ENCODE measurements at places on chromosomes 3 and 15.

- DNase-seq: no peak
Measured at GRCh38 chr3:49255718-49256511, 21.1 kb downstream of the C3orf62 start.

DNA sequence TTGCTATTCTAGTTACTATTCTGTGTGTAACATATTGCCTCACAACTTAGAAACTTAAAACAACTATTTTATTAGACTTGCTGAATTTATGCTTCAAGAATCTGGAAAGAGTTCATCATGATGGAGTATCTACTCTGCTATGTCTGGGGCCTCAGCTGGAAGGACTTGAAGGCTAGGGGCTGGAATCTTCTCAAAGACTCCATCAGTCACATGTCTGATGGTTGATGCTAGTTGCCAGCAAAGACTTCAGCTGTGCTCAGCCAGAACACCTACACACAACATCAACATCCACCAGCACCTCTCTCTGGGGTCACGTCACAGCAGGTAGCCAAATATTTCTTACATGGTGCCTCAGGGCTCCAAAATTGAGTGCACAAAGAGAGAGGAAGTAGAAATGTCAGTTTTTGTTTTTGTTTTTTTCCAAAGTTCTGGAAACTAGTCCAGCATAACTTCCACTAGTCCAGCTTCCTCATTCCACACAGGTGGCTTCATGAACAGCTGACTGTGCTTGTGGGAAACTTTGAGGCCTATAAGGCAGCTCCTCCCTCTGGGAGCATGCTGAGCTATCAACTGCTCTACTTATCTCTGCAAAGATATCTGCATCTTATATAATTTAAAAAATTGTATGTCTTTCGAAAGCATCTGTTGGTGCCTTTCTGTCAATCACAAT, 325.4 kb upstream of the AGTR1 start:
- DNase-seq: no peak

DNA sequence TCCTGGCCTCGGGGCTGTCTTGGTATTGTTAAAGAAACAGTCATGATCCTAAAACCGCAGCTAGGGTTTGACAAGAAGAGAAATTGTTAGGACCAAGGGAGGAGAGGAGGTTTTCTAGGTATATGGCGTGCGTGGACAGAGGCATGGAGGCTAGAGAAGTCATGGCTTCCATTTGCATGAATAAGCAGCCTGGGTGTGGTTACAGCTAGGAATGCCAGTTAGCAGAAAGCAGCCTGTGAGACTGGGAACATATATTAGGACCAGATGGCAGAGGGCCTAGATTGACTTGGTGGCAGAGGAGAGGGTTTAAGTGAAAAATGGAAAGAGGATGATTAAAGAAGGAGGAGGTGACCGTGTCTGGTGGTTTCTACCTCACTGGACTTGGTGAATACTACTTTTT, 573.6 kb upstream of the ARRDC4 start:
- no peak for DNase-seq

DNA sequence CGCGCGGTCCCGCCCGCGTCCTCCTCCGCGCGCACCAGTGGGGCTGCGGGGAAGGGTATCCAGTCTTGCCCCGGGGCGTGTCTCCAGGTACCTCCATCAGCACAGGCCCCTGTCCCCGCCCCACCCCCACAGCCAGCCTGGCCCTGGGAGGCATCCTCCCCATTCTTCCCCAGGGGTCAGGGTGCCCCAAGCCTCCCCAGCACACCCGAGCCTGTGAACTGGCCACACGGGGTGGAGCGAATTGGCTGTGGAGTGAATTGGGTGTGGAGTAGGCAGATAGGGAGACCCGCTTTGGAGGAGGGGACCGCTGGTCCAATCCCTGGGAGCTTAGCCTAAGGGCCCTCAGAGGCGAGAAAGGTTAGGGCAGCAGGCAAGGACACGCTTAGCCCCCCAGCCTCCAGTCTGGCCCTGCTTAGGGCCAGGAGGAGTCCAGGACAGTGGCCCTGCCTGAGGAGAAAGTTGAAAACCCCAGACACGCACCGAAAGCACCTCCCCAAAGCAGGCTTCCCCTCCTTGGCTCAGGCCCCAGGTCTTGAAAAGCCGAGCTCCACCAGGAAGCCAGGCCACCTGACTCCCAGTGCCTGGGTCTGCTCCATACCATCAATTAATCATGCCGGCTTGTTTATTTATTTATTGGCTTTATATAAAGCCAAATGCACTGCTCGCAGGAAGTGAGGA, 107.7 kb upstream of the SLC6A11 start:
- DNase-seq: no peak

DNA sequence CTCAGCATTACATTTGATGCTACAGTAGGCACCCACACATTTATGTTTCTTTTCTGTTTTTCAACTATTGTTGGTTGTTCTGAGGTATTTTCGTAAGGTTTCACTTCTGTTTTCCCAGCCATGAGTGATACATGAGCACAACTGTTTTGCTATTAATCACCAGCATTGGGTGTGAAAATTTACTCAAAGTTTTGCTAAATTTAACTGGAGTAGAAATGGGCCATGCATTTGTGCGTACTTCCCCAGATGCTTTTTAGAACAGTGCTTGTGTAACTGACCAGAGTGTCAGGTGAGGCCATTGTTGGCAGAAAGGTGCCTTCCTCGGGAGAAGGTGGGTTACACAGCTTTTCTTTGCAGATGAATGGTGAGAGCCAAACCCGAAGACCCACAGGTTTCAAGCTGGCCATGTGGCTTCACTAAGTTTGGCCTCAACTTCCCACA, 70.4 kb downstream of the ST6GAL1 start:
- peak; percentile 28 for DNase-seq

DNA sequence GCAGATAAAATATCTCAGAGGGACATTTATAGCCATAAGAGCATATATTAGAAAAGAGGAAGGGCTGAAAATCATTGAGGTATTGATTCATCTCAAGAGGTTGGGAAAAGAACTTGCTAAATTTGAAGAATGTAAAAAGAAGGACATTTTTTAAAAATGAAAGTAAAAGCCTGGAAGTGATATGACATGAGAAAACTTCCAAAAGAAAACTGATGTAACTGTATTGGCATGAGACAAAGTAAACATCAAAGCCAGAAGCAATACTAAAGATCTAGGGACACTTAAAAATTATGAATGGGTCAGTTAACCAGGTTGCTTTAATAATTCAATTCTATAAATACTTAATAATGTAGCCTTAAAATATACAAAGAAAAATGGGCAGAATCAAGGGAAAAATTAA, 31.9 kb downstream of the CEP63 start:
- no peak for DNase-seq

DNA sequence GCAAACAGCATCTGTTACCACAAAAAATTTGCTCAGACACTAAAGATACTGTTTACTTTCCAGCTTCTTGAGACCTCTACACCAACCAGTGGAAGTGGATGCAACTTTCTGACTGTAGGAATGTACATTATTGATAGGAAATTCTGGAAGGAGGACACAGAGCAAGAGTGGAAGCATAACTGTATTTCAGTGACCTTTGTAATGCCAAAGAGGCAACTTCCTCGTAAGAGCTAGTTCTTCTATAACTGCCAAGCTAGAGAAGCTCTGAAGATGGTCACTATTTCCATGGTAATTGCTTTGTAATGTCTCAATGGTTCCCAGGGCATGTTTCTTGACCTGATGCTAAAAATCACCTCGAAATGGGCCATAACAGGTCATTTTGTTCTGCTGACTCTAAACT, 96.3 kb upstream of the SLC2A2 start:
- DNase-seq: no peak

DNA sequence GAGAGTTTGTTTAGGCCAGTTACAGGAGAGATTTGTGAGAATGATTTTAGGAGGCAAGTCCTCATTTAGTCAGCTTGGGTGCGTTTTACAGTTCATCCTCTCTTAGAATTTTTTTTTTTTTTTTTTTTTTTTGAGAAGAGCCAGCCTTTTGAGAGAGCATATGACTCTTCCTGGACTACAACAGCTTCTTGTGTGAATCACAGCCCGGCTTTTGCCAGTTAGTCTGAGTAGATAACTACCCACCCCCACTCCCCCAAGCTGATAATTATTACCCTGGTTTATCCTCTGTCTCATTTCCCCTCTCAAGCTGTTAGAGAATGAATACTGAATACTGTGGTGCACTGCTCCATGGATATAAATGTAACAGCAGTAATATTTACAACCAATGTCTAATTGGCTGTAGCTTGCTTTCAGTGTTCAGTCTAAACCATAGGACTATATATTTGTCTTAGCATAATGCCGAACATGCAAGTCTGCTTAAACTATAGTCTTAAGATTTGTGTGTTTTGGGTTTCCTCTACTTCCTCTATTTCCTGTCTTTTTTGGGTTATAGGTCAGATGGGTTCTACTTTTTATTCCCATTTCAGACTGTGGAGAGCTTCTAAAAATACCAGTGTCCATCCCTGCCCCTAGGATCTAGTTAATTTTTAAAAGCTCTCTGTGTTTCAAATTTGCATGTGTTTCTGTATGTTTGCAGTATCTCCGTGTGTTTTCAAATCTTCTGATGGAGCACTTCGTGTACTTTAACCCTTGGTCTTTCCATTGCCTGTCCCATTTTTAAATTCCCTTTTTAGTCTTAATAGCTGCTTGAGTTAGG, 8.0 kb downstream of the CHD2 start:
- no peak for DNase-seq

DNA sequence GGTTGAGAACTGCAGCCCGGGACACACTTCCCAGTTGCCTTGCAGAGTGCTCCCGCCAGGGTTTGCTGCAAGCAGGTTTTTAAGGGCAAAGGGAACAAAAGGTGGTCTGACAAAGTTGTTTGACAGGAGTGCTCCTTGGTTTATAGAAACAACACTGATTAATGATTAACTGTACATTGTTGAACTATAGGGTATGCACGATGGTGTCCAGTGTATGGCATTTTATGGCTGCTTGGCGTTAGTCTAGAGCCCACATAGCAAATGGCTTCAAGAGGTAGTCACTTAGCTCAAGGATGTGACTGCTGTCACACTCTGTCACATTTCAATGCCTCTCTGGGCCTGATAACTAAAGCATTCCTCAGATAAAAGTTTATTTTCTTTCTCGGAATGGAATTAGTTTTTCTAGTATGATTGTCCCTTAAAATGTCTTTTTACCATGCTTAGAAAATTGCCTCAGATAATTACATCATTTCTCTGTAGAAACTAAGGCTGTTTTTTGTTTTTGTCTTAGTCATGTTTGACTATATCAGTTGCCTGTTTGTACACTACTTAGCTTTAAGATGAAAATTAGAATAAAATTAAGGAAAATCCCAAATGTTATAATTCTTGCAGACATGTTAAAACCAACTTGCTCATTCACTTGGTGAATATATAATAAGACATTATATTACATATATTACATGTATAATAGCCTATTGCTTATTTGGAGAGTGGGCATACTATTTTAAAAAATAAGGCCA, 61.3 kb upstream of the GATM start:
- no peak for DNase-seq

DNA sequence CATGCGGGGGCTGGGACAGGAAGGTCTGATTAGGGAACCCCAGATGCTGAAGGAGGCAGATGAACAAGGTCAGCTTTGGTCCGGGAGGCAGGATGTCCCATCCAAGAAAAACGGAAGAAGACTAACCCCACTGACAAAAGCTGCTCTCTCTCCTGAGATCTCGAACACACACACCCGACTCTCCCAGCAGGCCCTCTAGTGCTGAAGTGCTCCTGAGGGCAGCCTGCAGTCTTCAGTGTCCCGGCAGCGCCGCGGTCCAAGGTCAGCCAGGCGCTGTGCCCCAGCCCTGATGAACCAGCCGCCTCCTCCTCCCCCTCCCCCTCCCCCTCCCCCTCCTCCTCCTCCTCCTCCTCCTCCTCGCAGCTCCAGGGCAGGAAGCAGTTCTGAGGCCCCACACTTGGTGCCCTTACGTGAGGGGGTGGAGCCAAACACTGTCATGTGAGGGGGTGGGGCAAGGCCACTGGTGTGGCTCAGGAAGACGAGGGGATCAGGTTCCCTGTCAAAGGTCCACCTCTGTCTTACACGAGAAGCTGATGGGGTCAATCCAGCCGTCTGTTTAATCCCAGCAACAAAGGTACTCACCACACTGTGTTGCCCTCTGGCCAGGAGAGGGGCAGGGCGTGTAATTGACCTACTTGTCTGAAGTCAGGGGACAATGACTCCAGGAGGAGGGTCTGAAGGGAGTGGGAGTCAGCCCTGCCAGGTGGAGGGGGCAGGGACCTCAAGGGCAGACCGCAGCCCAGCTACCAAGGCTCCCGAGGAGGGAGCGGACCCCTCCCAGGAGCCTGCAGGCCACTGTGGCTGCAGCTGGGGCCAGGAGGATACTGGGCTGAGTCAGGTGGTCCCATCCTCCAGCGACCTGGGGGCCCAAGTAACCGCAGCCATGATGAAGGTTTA, 34.3 kb downstream of the PRR23E start:
- peak; percentile 14 for DNase-seq

DNA sequence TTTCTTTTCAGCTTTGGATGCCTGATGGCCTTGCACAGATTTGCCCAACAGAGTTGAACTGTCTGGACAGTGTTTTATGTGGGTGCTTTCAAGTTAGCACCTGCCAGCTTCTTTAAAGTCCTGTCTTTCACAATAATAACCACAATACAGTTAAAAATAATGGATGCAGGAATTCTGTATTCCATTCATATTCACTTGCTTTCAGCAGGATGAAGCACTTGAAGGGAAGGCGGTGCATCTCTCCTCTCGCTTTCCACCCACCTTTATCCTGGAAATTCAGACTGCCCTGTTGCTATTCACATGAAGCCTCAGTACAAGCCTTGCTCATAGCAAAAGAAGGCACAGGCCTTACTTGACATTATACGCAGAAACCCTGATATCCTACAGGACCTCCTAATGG, 26.5 kb upstream of the GYG1 start:
- no peak for DNase-seq

GRCh38 chr3:32423534-32423933, 31.9 kb downstream of the CMTM7 start:
- DNase-seq: no peak

GRCh38 chr3:107133891-107134290, 243.3 kb upstream of the CCDC54 start:
- DNase-seq: no peak

- DNase-seq: no peak
Measured at GRCh38 chr3:154247806-154248415, 76.4 kb downstream of the DHX36 start.

DNA sequence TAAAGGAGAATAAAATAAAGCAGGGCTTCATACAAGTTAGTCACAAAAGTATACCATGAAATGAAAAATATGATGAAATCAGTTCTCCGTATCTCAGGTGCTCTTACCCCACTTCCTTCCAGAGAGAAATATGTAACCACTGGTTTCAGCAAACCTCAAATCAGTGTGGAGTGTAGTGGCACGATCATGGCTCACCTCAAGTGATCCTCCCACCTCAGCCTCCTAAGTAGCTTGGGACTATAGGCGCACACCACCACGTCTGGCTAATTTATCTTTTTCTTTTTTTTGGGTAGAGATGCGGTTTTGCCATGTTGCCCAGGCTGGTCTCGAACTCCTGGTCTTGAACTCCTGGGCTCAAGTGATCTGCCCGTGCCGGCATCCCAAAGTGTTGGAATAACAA, 24.2 kb downstream of the DENND4A start:
- no peak for DNase-seq

DNA sequence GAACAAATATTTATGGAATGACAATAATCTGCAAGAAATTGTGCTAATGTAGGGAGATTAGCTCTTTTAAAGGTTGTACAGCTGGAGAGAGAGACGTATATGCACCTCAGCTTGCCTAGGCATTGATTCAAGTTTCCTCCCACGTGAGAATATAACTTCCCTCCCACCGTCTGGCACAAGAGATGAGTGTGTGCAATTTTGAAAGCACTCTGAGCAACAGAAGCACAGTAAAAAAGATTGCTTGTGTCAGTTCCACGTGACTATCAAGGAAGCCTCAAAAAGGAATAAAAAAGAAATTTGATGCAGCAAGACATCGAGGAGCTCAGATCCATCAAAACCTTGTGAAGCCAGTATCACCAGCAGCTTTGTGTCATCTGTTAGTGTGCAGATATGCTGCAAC, 435.3 kb downstream of the TUSC7 start:
- DNase-seq: no peak
